ENCODE measurements at places on chromosomes 12 and 14.

- DNase-seq, result no peak
These were observed 105.2 kb downstream of the MED13L start for GRCh38 chr12:116172224-116172849.

GRCh38 chr14:24411443-24412389 is 12.9 kb downstream of the NYNRIN start:
- DNase-seq, result peak; percentile 50

DNA sequence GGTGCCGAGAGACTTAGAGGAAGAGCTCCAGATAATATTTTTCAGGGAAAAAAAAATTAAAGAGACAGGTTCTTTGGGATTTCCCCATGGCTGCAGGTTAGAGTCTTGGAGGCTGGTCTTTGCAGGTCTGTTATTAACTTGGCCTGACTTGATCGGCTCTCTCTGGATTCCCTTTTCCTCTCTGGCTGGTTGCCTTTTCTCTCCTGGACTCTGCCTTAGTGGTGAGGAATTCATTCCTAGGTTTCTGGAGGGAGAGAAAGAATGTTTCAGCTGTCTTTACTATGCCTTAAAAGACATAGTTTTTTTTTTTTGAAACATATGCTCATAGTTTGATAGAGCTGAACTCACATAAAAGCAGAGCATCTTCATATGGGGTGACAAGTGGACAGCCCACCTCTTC is 336.3 kb downstream of the BMP4 start:
- DNase-seq, result peak; percentile 55

DNA sequence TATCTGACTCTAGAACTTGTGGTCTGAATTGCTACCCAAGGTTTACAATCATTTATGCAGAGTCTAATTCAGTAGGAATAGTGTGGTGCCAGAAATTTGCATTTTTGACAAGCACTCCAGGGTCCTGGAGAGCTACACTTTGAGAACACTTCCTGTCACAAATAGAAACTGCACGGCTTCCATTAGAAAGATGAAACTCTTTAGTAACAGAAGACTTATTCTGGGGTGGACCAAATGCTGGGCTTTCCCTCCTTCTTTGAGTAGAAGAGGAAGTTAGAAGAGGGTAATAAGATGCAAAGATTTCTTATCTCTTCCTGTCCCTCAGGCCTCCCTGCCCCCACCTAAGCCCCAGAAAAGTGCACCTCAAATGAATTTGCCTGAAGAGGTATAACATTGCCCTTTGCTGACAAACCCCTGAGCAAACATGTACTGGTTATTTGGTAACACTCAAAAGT is 28.4 kb downstream of the DGLUCY start:
- DNase-seq, result no peak

GRCh38 chr14:100531152-100532121 is 55.8 kb downstream of the BEGAIN start:
- DNase-seq, result no peak
